ENCODE measurements at places on chromosomes 3 and 15.

DNA sequence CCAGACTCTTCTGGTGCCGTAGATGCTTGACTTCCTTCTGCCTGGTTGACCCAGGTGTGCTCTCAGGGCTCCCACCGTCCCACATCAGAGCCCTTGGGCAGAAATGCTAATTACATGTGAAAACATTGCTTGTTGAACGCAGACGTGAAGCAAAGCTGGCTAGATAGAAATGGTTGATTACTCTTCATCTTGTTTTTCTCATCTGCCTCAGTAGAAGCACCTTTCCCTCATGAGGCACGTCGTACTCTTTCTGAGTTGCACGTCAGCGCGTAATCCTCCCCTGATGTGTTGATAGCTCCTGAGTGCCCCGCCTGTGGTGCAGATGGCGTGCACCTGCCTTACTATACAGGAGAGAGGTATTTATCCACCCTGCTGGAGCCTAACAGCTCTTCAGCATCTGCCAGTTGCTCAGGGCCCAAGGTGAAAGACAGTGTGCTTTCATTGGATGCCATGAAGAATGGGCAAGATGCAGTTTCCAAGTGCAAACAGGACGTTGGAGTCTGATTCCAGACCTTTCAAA, 18.1 kb downstream of the MAP6D1 start:
- no peak for DNase-seq

DNA sequence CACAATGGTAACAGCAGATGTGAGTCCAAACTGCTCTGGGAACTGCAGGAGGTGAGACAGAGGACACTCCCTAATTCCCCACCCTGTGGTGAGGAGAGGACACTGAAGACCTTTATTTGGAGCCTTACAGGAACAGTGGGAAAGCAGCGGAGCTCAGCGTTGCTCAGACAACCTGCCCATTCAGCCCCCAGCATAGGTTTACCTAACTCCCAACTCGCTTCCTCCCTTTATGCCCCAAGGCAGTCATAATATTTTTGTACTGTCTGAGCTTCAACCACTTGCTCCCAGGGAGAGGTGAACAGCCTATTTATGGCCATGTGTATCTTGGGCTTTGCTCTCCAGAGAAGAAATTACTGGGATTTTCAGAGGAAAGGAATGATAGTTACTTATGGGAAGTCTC, 34.1 kb downstream of the SHC4 start:
- DNase-seq = no peak

DNA sequence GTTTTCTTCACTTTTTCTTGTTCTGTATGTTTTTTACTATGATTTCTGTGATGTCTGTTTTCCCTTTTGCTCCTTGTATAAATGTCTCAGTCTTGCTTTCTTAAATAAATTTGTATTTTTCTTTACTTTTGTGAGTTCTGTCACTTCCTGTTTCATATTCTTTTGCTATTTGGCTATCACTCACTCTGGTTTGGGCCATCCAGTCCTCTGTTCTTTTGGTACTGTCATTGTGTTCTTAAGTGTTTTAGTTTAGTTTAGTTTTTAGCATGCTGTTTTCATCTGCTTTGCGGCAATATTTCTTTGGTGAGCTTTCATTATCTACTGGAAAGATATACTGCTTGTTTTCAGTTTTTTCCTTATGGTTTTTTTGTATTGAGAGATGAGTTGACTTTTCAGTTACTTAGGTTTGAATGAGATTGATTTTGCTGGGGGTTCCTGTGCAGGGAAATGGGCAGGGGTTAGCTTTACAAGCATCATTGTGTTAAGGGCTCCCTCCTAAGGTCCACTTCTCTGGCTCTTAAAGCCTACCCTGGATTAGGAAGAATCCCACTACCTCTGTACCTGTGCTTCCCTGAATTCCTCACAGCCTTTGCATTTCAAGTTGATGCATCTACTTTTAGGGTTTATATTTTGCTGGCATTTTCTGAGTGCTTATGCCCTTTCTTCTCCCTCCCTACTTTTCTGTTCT, 35.1 kb downstream of the PDCD6IP start:
- no peak for DNase-seq

- no peak for DNase-seq
Observed at GRCh38 chr3:119690043-119690656, 12.7 kb upstream of the CFAP91 start.

DNA sequence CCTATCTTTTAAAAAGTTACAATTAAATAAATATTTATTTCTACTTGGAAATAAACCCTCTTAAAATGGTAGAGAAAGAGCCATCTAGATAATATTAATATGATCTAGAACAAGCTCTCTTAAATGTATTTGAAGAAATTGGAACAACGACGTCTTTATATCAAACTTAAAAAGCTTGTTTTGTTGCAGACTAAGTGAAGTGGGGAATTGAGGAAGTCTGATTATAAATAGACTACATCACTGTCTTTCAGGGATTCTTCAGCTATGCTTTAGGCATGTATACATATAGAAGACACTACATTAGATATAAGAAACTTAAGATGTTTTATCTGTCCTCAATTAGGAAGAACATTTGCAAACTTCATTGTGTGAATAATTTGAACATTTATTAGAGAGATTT, 1.8 kb downstream of the BCHE start:
- no peak for DNase-seq
